ENCODE measurements at places on chromosomes 12 and 14.

- no peak for DNase-seq
Measured at GRCh38 chr14:105123981-105124765, 44.4 kb downstream of the JAG2 start.

DNA sequence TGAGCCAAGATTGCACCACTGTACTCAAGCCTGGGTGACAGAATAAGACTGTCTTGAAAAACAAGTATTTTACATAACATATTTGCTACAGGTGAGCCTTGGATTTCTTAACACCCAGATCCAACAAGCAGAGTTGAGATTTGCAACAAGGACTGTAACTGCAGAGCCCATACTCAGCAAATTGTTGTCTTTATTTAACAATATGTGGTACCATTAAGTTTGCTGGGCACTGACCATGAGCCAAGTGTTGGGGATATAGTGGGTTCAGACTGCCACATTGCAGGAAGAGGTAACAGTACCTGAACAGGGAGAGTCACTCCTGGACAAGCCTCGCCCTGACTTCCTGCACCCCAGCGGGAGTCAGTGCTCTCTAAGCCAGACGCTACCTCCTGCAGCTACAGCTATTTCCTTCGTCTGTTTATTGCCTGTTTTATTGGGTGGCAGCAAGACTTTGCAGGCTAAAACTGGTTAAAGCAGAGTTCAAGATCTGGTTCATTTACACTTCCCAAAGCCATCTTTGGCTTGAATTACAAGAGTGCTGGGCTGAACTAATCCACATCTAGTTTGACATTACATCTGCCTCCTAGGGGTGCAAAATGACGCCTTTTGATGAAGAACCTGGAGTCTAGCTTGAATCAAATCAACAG lies 12.5 kb downstream of the AHSA1 start:
- DNase-seq, result no peak

GRCh38 chr12:106602076-106602475 lies 19.3 kb downstream of the RFX4 start:
- DNase-seq, result no peak

DNA sequence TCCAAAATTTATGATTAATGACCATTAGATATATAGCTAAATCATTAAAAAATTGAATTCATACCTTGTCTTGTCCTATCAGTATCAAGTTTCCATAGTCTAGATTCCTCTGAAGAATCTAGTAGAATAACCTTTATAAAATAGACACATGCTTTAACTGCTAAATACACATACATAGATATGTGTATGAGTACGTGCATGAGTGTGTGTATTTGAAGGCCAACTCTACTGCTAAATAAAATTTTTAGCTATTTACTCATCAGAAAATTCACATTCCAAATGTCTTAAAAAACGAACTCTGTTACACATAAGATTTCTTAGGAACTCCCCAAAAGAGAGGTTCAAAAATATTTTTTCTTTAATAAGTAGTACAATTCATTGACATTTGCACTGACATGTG lies 233.0 kb downstream of the SSPN start:
- DNase-seq, result no peak
